T-helper 2 cell treated with Interferon-gamma antibody and Interleukin-4, amounts not matched to agents 5 μg/mL and 100 μg/mL, for 36 hours (primary cell): ENCODE measurements at places on chromosomes 4 and X.
A peak's percentile ranks its signal among the peaks of the same experiment; 100 is the strongest.

- no peak for DNase-seq
These were observed 93.2 kb downstream of the IL1RAPL2 start for GRCh38 chrX:104659005-104659744.

GRCh38 chr4:663438-664428 lies 10.3 kb downstream of the ATP5ME start:
- peak; percentile 69 for DNase-seq

DNA sequence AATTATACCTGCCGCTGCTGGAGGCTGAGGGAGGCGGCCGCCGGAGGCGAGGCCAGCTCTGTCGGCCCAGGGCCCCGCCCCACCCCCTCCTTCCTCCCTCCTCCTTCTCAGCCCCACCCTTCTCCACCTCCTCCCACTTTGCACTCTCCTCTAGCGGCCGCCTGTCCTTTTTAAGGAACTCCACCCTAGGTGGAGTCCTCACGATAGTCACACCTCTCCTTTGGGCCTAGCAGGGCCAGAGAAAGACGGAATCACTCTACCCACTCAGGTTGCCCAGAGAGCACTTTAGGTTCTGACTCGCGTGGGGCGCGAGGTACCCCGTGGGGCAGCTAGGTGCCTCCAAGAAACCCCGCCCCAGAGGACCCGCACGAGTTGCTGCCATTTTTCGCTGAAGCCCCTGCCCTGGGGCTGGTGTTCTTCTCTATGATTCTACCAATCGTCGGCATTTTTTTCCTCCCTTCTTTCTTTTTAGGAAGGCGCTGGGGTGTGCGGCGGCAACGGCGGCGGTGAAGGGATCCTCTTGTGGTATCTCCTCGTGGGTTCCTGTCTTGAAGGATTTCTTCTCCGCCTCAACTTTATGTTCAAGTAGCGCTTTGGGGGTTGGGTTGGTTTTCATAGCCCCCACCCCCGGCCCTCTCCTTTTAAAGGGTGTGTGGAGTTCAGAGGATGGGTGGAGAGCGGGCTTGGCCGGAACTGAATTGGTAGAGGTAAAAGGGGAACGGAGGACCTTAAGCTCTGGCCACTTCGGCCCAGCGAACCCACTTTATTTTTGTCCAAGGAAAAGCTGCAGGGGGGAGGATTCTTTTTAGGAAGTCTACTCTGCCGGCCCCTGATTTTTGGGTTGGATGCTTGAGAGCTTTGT lies at the start of gene KLF8:
KLF8 (plus strand) TSS at position 136 of the 862 bp plus-strand sequence. CDS start 979 bp downstream, outside the sequence.
- peak; percentile 17 for DNase-seq

DNA sequence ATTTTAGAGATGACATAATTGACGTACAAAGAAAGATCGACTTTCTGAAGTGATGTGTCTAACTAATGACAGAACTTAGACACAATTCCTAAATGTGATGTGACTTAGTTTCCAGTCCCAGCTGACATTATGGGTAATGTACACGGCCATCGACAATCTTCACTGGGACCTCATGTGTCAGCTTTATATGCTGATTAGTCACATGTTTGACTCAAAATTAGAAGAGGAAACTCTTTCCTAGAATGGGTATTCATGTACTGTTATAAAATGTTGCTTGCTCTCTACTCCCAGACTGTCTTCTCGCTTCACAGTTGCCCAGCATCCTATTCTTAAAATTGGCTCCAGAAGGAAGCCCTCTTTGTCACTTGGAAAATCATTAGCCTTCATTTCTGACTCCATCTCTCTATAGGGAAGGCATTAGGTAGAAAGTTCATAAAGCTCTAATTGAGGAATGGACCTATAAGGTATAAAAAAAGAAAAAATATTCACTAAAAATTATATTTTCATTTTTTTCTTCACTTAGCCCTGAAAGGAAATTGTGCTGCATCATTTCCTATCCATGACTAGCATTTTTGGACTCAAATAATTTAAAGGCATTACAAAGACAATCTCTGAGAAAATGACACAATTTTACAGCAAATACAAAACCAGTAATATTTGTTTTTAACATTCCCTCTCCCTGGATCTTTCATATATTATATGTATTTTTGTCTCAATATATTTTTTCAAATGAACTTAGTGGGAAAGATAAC lies 554.6 kb downstream of the INPP4B start:
- no peak for DNase-seq

- no peak for DNase-seq
These were observed 37.5 kb downstream of the TMEM271 start for GRCh38 chr4:538542-539142.
